ENCODE measurements at places on chromosomes 7 and 10. TPM values are rescaled to one million over a fixed set of nuclear protein-coding genes. Genes with fewer than 3 reads are reported as not detected.

GRCh38 chr10:5748394-5748803 is 63.8 kb downstream of the TASOR2 start:
- no peak for DNase-seq

DNA sequence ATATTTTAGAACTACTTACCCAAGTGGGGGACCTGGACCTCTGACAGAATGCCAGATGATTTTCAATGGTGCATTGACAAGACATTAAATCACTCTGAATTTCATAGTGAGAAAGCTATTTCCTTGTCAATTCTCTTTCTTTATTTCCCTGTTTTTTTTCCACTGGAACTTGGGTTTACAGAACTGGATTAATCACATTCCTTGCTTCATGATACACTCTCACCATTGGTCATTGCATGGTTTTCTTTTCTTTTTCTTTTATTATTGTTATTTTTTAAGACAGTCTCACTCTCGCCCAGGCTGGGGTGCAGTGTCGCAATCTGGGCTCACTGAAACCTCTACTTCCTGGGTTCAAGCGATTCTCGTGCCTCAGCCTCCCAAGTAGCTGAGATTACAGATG is 38.5 kb upstream of the LBX1 start:
- no peak for DNase-seq

- no peak for DNase-seq
Measured at GRCh38 chr10:125081931-125082330, 78.4 kb downstream of the CTBP2 start.

- DNase-seq: no peak
Measured at GRCh38 chr10:33395201-33395600, 60.7 kb upstream of the NRP1 start.

DNA sequence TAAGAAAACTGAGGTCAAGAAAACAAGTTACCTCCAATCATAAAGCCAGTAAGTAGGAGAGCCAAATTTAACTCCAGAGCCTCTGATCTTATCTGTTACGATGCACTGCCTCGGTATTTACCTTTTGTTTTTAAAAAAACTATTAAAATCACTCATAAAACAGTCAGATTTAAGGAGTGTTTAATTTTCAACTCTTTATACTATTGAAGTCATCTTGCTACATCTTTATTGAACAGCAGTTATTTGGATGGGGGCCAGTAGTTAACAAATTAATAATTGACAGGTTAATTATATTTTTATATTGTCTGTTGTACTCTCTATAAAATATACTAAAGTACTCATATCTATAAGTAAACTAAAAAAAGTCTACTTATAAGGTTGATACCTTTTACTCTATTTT is 24.6 kb downstream of the ADIRF start:
- no peak for DNase-seq

DNA sequence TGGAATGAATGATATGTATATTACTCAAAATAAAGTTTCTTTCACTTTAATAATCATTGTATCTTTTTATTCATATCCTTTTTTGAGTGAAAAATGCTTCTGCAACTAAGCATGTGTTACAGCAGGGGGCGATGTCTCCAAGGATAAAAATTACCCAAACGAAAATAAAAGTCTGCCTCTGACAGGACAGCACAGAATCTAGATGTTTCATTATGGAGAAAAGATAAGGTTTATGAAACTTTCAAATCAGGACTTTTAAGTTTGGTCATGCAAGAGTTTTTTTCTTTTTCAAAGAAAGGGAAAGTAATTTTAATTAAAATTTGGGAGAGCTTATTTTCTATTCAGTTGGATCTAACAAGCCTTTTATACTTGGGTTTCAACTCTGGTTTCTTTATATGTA is 48.4 kb downstream of the TES start:
- DNase-seq: no peak

DNA sequence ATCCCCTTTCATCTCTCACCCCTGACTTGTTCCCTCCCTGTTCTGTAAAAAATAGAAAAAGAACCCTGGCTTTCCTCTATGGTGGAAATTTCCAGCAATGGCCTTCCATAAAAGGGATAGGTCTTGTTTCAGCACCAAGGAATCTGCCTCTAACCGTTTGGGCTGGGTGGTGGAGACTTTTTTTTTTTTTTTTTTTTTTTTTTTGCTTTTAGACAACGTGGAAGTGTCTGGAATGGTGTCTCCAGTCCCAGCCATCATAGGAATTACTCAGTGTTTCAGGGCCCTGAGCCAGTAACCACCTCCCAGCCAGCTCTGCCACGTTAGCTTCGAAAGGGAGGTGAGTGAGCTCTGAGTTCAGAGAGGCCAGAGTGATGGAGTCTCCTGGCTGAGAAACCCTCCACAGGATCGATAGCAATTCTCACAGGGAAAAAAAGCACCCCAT is 97.3 kb upstream of the COL1A2 start:
- DNase-seq: no peak

DNA sequence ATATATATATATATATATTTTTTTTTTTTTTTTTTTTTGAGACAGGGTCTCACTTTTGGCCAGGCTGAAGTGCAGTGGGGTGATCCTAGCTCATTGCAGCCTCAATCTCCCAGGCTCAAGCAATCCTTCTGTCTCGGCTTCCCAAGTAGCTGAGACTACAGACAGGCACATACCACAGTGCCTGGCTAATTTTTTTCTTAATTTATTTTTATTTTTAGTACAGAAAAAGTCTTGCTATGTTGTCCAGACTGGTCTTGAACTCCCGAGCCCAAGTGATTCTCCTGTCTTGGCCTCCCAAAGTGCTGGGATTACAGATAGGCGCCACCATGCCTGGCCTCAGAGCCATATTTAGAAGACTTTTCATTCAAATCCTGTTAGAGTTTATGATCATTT is 79.6 kb downstream of the PRTFDC1 start:
- DNase-seq: no peak

Gene CALML3
- not detected for polyA plus RNA-seq

Gene CXCL12
- polyA plus RNA-seq: 381 TPM

Gene A1CF
- polyA plus RNA-seq: 8.7 TPM

Gene CPA2
- polyA plus RNA-seq: 0.28 TPM

Gene CTAGE4
- 10.3 TPM for polyA plus RNA-seq
